CD4-positive, alpha-beta T cell treated with Interleukin-17A for 4 hours (primary cell): ENCODE measurements at places on chromosomes 2 and 18.

GRCh38 chr2:233350708-233351107 lies 3.6 kb upstream of the DGKD start:
- peak; percentile 67 for DNase-seq

DNA sequence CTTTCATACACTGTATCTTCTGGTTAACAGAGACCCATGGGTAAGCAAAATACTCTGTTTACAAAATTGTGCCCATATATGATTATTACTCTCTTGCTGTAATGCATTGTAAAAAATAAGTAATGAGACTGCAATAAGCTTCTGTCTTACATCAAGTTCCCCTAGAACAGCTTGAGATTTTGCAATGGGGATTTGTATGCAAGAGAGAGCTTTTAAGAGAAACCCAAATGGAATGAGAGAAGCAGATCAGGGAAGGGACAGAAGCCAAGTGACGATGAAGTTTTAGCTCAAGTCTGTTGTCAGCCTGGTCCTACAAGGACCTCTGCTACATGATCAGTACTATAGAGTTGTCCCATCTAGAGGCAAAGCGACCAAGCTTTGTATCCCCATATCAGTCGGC lies 218.1 kb upstream of the VWC2L start:
- no peak for DNase-seq

DNA sequence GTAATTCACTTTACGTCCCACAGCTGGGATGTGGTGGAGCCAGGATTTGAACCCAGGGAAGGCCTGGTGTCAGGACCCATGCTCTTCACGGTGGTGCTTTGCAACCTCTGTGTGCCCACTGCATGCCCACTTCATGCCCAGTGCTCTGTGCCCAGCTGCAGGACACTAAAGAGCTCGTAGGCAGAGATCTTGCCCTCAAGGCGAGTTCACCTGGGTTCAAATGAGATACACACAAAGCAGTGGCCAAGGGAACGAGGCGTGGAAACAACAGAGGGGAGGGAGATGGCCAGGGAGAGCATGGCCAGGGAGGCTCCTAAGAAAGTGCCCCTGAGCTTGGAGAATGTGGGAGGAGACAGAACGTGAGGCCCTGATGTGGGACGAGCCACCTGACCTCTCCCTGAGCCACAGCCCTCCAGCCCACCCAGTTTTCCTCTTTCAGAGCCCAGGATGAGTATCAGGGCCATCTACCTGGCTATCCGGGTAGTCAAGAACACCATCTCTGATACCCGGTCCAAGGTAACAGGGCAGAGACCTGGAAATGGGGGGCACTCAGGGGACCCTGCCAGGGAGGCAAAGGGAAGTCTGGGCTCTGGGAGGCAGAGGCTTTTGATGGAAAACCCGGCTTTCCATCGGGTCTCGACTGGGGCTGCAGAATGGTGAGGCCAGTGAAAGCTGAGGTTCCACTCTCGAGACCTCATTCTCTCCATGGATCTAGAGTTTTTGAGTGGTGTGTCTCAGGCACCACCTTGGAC lies 20.4 kb downstream of the MROH2A start:
- DNase-seq = no peak

DNA sequence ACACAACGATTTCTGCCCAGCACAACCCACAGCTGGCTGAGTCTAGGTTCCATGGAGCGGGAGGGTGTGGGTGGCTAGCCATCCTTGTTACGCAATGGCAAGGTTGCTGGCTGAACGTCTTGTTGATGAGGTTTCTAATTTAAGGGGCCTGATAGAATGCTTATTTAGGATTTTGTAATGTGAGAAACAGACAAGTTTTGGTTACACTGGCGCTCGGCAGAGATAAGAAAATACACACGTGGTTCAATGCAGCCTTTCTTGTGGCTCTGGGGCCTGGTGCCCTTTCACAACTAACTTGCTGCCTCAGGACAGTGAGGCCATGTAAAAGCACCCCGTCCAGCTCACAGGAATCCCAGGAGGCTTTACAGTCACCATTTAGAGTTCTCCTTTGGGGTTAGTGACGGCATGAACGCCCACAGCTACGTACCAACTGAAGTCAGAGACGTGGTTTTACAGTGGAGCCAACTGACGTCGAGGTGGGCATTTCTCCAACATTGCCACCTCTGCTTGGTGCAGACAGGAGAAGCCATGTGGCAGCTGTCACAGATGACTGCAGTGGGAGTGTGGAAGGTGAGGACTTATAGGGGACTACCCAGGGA lies 29.7 kb upstream of the PIEZO2 start:
- DNase-seq = no peak

DNA sequence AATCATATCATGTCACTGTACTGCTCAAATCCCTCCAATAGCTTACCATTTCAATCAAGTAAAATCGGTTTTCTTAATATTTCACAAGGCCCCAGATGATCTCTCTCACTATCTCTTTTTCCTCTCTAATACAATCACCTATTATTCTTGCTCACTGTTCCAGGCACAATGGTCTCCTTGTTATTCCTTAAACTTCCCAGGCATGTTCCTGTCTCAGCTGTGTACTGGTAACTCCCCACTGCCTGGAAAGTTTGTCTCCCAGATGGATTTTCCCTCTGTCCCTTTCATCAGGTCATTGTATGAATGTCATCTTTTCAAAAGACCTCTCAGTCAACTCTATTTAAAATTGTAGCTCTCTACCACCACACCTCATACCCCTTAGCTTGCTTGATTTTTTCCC lies 30.7 kb upstream of the FANCL start:
- no peak for DNase-seq

- no peak for DNase-seq
These were observed 635.0 kb downstream of the TSN start for GRCh38 chr2:122390406-122390805.

DNA sequence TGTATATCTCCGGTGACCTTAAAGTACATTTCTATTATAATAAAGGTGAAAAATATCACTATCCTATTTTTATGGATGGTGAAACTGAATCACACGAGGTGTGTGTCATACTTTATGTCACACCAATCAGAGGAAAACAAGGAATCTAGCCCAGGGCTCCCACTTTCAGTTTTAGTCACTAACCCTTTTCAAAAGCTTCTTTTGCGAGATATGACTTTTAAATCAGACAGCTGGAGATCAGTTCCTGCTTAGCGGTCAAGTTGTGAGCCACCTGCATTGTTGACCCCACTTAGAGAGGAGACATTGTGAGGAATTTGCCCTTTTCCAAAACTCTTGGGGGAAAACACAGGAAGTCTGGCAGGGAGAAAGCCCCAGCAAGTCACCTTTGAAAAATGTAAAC lies 70.5 kb downstream of the CPS1 start:
- no peak for DNase-seq

DNA sequence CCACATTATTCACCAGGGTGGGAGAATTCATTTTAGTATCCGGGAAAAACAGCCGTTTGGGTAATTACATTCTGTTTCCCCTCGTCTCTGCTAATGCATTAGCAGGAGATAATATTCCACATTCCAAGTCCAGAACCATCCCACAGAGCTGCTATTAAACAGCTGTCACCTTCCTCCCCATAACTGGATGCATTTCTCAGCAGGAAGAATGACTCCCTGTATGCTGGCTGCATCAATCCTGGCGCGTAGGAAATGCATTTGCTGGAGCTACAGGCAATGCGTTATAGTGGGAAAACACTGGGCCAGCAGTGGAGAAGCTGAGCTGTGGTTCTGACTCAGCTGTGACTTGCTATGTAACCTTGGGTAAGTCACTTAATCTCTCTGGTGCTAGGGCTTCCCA lies 246.0 kb downstream of the CLIP4 start:
- DNase-seq = no peak

DNA sequence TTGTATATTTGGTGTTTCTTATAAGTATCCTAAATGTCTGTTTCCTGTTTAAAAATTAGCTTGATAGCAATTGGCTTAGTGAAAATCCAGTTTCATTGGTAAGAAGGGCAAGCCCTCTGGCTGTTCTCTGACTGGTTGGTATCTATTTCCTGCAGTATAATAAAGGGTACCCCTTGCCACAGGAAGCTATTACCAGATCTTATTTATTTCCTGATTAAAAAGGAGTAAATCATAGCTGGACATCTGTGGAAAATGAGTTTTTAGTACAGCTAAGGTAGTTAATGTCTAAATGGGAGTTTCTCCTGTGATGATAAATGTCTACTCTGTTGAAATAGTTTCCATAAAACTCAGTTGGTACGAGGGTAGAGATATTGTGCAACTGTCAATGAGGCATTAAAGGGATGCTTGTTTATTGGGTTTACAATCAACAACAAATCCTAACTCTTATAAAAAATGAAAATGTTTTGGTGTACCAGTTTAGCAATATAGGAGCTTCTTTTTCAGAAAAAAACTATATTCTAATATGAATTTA lies 58.7 kb downstream of the FASTKD2 start:
- DNase-seq = no peak

GRCh38 chr18:10252952-10253705 lies 201.3 kb upstream of the APCDD1 start:
- no peak for DNase-seq

DNA sequence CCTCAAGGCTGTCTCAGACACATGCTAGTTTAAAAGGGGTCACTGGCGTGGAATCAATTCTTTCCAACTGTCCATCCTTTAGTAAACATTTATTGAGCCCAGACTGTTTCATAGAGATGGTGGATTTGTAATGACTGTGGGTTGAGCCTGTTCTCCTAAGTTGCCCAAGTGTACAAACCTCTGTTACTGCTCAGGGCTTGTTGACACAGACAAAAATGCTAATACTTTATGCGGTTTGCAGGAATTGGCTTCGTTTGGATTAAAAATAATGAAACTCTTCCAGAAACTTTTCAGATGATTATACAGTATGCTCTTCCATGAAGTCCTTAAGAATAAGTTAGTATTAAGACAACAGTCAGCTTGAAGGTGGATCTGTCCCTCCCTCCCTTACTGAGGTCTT lies 83.6 kb upstream of the MGAT5 start:
- DNase-seq = no peak

- no peak for DNase-seq
These were observed 128.4 kb upstream of the CBLN2 start for GRCh38 chr18:72672364-72673184.

- no peak for DNase-seq
These were observed 58.9 kb downstream of the CXCR4 start for GRCh38 chr2:136059036-136059472.

DNA sequence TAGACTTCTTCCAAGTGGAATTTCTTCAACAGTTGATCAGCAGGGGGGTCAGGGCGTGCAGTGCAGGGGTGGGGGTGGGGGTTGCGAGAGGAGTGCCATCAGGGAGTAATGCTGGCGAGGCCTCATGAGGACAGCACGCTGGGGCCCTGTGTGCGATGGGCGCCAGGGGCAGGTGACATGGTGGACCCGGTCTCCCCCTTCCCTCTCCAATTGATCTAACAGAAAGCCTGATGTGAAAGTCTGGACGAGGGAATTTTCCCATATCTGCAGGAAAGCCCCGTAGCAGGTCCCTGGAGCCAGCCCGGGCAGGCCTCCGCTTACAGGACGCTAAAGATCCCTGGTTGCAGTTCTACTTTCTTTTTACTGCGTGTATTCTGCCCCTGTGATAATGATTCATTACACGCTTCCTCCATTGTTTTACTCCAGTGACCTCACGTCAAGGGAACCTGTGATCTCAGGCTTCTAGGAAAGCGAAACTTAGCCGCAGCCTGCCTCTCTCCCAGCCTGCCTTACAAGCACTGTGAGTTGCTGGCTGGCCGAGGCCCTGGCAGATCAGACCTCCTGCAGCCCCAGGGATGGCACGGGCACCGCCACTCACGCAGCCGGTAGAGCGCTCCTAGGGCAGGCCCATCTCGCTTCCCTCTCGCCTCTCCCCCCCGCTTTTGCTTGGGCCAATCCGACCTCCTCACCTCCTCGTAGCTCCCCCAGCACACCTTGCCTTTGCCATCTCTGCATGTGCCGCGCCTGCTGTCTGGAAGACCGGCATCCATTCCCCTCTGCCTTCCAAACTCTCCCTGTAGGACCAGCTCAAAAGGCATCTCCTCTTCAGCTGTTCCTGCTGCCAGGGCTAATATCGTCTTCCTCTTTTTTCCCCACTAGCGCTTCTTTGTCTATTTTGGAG lies 19.2 kb downstream of the NEURL3 start:
- peak; percentile 79 for DNase-seq

- DNase-seq = no peak
These were observed 54.5 kb downstream of the C18orf63 start for GRCh38 chr18:74370115-74370514.

DNA sequence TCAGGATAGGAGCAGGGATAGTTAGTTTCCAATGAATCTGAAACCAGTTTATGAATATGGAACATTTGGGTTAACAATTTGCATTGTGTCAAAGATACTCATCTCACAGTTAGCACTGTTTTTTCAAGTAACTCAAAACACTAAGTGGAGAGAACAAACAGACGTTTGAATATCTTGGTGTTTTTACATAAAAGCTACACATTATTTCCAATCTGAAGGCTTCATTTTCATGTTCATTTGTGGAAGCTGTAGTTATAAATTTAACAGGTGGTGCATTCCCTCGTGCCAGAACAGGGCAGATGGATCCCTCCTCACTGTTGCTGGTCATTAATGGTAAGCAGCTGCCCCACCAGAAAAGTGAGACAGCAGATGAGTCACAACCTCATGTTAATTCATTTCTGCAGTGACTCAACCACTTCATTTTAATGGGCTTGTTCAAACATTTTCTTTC lies 286.9 kb downstream of the TMX3 start:
- DNase-seq = no peak

DNA sequence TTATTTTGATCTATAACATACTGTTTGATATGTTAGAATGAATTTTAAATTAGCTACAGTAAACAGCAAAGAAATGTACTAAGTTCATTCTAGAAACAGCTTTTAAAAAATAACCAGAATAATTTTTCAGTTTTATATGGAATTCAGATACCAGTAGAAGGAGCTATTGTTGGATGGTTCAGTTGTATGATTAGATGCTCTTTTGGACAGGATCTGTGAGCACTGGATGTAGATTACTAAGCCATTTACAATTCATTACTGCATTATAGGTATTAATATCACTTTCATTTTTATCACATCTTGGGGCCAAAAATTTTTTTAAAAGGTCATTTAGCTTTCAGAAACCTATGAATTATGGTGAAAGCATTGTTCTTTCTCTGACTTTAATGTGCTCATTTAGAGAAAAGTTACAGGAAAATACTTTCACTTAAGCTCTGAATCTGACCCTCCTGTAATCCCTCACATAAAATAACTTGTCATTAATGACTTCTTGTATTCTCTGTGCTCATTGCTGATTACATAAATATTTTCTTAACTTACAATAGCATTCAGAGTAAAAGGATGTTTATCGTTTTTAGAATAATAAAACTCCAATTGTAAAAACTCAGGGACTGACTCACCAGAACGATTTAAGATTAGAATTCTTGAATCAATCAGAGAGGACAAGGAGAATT lies 750.2 kb downstream of the SLC4A3 start:
- no peak for DNase-seq
